Stimulated activated CD4-positive, alpha-beta T cell treated with anti-CD3 and anti-CD28 coated beads, Interleukin-4, amount 100 ng/mL, for 4 hours (primary cell): ENCODE measurements at places on chromosomes 4 and X.

DNA sequence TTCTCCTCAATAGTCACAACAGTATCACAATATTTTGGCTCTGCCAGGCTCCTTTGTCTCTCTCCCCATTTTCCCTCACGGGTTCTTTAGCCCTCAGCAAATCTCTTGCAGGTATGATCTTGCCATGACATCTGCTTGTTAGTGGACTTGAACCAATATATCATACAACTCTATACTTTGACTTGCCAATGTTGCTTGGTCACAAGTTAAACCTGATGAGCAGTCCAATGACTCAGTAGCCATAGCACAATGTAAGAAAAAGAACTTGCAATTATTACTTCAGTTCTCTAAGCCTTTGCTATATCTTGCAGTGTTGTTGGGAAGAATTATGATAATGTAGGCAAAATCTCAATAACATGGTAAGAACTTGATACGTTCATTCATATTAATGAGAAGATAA, 174.6 kb upstream of the NRK start:
- no peak for DNase-seq

- no peak for DNase-seq
Observed at GRCh38 chr4:185145572-185145971, 2.5 kb downstream of the SLC25A4 start.

GRCh38 chr4:112775801-112776200, 138.9 kb downstream of the LARP7 start:
- no peak for DNase-seq

DNA sequence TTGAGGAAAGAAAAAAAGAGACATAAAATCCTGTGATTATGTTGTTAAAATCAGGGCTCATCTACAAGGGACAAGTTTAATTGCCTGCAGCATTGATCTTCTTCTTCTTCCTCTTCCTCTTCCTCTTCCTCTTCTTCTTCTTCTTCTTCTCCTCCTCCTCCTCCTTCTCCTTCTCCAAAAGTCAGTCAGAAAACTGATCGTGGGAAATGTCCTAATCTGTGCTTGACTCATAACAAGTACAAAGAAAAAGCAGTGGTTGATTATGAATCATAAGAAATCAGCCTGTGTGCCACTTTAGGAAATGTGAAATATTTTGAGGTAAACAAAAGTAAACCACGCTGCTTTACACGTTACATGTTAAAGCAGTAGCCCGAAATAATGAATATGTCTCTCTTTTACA, 2.7 kb upstream of the ATP10D start:
- DNase-seq, result no peak

DNA sequence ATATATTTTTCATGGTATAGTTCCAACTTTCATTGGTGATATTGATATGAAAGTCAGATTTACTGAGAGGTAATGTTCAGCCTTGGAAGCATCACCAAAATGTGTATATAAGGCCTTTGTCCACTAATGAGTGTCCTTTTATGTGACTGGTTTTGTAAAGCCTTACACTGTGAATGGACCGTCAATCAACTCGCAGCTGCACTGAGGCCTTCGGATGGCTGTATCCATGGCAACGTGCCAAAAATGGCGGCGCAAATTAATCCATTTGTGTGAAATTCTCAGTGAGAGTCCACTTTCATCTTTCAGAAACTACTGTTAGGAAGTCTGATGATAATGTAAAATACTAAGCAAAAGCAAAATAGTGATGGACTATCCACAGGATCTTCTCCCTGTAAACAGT, 131.7 kb downstream of the SPCS3 start:
- DNase-seq, result no peak

DNA sequence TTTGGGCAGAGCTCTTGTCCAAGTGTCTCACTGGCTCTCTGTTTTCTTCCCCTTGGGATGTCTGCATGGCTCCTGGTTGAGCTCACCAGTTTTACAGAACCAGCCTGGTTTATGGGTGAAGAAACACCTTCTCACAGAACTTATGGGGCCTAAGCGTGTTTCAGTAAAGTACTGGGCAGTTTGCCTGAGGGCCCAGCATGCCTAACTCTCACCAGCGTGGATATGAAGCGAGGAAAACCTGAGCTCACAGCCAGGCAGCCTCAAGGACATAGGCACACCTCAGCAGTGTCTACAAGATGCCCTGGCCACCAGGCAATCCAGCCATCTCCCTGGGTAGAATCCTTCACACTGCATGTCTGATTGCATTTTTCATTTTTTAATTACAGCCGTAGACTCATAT, 9.2 kb downstream of the NHSL2 start:
- no peak for DNase-seq

DNA sequence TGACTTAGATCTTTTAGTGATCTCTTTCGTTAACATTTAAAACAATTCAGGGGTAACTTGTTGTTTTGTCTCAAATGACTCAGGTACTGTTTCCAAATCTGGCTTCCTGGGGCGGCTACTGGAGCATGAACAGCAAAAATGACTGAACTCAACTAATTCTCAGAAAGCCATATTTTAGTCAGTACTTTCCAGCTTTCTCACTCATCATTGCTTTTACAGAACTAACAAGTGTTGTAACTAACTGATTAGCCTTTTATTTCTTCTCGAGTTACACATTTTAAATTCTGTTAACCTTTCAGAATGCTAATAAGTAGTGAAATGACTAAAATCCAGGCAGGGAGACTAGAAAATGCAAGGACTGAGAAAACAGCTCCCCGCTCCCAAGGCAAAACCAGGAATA, 55.3 kb downstream of the JADE3 start:
- no peak for DNase-seq

- no peak for DNase-seq
Observed at GRCh38 chr4:11593576-11594116, 165.0 kb upstream of the HS3ST1 start.

GRCh38 chr4:103400405-103400804, 202.3 kb upstream of the CENPE start:
- no peak for DNase-seq

- DNase-seq, result no peak
Observed at GRCh38 chr4:156999175-156999517, 27.5 kb upstream of the PDGFC start.

GRCh38 chr4:54742636-54743399, 85.1 kb downstream of the KIT start:
- DNase-seq, result no peak

GRCh38 chr4:76003620-76004019, 3.7 kb downstream of the CXCL9 start:
- DNase-seq, result no peak

DNA sequence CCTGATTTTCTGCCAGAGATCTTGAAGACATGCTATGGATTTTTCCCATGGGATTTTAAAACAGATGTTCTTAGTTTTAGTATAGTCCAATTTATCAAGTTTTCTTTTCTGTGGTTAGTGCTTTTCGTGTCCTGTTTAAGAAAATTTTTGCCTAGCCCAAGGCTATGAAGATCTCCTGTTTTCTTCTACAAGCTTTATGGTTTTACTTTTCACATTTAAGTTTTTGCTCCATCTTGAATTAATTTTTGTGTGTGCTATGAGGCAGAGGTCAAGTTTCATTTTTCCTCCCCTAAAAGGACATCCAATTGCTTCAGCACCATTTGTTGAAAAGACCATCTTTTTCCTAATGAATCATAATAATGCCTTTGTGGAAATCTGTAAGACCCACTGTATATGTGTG, 65.6 kb downstream of the POLR2B start:
- no peak for DNase-seq

GRCh38 chrX:53713987-53714579, 27.6 kb upstream of the HUWE1 start:
- DNase-seq, result no peak

DNA sequence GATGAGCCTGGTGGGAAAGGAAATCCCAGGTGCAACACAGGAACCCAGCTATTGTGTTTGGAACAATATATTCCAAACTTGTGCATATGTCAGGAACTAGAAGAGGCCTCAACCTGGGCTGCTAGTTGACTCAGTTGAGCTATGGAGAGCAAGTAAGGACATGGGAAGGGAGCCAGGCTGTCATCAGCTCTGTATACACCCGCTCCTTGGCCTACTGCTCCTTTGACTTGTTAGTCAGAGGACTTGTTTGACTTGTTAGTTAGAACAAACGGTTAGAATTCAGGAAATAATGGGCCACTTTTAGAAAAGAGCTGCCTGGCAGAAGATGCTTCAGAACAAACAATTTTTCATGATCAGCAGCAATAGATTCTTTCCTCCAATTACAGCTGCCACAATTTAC, 76.4 kb downstream of the CBLL2 start:
- no peak for DNase-seq

DNA sequence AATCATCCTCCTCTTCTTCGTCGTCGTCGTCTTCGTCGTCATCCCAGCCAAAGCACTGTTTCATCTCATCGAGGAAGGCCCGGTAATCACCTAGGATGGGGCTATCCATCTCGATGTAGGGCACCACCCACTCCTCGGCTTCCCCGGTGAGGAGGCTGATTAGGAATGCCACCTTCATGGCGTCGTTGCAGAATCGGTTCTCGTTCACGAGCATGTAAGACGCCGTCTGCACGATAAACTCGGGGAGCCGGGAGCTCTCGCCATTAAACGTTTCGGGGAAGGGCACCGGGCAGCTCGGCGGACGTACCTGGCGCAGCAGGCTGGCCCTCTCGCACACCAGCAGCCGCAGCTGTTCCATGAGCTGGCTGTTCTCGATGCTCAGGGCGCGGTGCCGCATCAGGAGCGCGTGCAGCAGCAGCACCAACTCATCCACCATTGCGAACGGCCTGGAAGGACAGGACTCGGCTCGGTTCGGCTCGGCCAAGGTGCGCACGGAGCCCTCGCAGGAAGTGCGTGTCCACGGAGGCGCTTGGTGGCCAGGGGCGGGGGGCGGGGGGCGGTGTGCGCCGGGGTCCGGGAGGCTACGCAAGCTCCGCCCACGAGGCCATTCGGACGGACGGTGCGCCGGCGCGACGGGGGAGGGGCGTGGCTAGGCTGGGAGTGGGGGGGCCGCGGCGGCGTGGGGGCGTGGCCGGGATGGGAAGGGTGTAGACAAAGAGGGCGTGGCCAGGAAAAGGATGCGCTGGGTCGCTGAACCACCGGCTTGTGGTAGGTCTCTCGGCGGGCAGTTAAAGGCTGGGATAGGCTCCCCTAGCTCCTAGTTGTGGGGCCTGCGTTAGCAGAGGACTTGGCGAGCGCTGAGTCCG, at the start of gene LDOC1:
Gene LDOC1 (minus strand): TSS at position 544 of the 866 bp plus-strand sequence. CDS start 108 bp downstream, at position 436.
- peak; percentile 75 for DNase-seq

DNA sequence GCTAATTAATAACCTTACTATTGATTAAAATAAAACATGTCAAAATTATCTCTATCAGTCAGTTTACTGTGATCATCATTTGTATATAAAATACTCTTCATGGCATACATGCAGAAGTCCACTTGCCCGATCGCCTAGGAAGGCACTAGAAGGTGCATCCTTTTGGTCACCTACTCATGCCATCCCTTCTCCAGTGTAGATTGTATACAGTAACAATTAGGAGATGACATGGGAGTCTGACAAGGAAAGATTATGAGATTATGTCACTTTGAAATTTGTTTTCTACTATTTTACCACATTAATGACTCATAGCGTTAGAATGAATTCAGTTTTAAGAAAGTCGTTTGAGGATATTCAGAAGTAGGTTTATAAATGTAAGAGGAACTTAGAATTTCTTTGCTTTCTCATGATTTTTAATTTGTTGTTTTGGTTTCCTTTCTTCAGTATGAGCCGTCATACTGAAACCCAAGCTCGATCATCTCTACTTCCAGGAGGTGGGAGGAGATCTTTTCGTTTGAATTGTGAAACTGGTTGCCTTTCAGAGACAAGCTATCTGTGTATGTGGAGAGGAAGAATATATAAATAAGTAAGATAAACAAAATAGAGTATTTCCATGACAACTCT, 51.1 kb upstream of the UNC5C start:
- no peak for DNase-seq

GRCh38 chr4:119032921-119033685, 102.5 kb upstream of the MYOZ2 start:
- no peak for DNase-seq

GRCh38 chrX:18394477-18394876, 30.9 kb upstream of the CDKL5 start:
- no peak for DNase-seq

DNA sequence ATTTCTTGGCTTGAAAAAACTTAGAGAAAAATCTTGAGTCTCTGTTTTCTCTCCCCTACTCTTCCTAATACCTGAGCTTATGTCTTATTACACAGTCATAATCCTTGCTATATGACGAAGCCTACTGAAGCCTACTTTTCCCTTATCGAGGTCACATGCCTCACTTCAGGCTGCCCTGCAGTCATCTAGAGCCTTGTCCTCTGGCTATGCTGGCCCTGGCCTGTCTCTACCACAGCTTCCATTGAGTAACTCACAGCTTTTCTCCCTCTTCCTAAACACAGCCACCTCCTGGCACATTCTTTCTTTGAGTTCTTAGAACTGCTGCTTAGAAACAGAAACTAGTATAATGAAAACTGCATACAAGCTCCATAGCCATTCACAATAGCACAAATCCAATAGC, 1698.3 kb downstream of the STIM2 start:
- DNase-seq, result no peak

GRCh38 chr4:188778905-188779304, 639.7 kb downstream of the TRIML1 start:
- DNase-seq, result no peak

DNA sequence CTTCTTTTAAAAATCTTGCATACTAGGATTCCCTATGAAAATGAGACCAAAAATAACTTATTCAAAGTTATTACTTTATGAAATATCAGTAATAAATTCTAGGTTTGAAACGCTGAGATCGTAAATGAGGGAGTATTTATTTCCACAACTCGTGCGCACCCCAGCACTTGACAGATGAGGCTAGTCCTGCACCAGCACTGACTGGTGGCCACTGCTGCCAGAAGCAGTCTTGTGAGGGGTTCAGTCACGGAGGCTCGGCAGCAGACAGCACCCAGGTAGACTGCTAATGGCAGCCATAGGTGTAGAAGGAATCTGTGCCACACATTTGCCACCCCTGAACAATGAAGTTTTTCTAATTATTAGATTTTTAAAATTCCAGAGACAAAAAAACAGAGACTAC, 248.7 kb downstream of the CAMK2D start:
- DNase-seq, result no peak

- DNase-seq, result no peak
Observed at GRCh38 chrX:84219551-84219950, 31.6 kb upstream of the RPS6KA6 start.

GRCh38 chr4:98528882-98529281, 129.5 kb downstream of the TSPAN5 start:
- DNase-seq, result no peak

- no peak for DNase-seq
Observed at GRCh38 chr4:107153956-107154355, 117.8 kb upstream of the DKK2 start.

DNA sequence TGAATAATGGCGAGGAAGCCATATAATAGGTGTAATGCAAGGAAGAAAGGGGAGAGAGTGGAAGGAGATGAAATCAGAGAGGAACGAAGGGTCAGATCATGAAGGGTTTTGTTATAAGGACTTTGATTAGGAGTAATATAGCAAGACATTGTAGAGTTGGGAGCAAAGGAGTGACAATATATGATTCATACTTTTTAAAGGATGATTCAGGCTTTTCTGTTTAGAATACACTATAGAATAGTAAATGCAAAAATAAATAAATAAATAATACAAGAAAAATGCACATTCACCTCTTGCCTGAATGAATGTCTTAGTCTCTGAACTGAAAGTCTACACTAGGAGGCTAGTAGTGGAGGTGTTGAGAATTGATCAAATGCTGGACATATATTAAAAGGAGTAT, 1524.4 kb upstream of the AGA start:
- no peak for DNase-seq
